ENCODE measurements at places on chromosomes 12 and 14.

GRCh38 chr12:72318341-72318740 lies 46.2 kb downstream of the TRHDE start:
- no peak for DNase-seq

DNA sequence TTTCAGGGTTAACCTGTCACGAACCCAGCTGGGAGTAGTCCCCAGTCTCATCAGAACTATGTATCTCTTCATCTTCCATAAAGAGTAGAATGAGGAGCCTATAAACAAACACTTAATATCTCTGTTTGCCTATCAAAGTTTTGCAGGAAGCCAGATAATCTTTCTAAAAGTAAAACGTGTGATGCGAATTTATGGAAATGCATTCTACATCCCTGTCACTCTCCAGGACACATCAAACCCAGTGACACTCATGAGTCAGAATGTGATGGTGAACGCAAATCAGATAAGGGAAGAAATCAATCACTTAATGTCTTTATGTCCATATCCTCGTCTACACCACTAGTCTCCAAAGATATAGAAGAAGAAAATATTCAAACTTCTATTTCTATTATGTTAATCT lies 37.4 kb downstream of the RERG start:
- DNase-seq = no peak

GRCh38 chr12:89475203-89475990 lies 49.2 kb downstream of the GALNT4 start:
- DNase-seq = no peak

- DNase-seq = no peak
Observed at GRCh38 chr14:21987937-21988336, 314.3 kb upstream of the OR4E1 start.

GRCh38 chr12:65705380-65705876 lies 118.9 kb upstream of the HMGA2 start:
- no peak for DNase-seq

DNA sequence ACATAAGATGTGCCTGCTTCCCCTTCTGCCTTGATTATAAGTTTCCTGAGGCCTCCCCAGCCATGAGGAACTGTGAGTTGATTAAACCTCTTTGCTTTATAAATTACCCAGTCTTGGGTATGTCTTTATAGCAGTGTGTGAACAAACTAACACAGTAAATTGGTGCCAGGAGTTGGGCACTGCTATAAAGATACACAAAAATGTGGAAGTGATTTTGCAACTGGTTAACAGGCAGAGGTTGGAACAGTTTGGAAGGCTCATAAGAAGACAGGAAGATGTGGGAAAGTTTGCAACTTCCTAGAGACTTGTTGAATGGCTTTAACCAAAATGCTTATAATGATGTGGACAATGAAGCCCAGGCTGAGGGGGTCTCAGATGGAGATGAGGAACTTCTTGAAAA lies 264.1 kb downstream of the DACT1 start:
- DNase-seq = no peak

- no peak for DNase-seq
Observed at GRCh38 chr12:110641521-110641920, 27.6 kb downstream of the TCTN1 start.

DNA sequence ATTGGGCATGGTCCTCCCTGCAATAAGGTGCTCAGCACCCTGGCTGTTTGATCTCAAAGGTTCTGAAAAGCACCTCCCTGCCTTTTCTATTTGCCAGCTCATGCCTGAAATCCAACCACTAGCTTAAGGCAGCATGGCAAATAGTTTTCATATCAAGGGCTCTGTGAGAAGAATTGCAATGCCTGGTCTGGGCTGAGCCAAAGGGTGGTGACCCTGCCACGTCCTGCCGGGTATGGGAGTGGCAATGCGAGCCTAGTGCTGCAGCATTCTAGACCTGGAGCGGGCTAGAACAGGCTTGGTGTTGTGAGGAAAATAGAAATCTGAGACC lies 2.3 kb upstream of the SCNN1A start:
- DNase-seq = no peak
